ENCODE measurements at places on chromosomes 1 and 21.

DNA sequence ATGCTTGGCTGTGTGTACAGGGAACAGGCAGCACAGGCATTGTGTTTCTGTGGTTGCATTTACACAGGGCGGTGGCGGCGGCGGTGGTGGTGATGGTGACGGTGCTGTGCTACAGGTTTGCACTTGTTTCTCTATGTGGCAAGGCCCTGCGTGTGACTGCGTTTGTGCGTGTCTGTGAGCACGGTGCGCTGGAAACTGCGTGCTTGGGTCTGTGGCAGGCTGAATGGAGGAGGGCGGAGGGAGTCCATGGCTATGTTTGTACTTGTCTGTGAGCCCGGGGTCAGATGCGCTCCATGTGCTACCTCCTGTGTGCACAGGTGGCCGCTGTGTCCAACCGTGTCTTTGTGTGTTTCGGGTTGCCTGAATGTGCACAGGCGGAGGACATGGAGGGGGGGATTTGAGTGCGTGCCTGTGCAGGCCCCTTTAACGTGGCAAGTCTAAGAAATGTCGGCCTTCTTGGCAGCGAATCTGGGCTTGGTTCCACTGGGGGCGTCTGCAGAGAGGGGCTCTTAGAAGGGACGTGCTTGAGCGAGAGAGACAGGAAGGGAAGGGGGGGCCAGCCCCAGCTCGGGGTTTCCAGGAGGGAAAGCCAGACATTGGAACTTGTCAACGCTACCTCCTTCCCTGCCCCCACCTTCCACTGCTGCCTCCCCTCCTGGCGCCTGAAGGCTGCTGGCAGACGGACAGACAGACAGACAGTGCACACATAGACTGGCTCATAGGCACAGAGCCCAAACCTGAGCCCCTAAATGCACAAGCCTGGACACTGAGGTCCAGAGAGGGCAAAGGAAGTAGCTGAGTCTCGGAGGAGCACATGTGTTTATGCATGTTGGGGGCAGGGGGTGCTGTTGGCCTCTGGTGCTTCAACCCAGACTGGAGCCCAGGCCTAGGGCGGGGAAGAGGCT, 32.7 kb upstream of the WASF2 start:
- peak; percentile 61 for DNase-seq

DNA sequence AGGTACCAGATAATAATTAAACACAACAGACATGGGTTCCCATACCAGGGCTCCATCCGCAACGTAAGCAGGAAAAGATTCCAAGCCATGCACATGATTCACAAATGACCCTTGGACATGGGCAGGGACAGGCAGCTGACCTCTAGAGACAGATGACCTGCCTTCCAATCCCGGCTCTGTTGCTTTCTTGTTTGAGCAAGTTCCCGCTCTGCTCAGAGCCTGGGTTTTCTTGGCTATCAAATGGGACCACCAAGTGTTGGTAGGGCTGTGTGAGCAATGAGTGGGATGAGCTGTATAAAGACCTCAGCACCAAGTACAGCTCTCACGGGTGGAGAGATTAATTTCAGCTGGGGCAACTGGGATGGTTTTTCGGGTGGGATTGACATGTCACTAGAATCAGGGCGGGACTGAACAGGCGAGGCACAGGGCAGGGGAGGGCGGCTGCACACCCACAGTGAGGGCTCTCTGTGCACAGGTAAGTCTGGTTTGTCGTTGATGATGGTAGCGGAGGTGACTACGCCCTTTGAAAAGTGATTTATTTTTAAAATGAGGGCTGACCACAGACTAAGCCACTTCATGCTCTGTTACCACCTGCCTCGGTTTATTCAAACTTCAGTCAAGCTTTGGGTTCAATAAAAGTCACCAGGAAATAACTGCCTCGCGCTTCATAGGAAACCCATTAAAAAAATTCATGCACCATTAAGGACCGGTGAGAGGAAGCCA, 57.5 kb upstream of the IFFO2 start:
- no peak for DNase-seq

DNA sequence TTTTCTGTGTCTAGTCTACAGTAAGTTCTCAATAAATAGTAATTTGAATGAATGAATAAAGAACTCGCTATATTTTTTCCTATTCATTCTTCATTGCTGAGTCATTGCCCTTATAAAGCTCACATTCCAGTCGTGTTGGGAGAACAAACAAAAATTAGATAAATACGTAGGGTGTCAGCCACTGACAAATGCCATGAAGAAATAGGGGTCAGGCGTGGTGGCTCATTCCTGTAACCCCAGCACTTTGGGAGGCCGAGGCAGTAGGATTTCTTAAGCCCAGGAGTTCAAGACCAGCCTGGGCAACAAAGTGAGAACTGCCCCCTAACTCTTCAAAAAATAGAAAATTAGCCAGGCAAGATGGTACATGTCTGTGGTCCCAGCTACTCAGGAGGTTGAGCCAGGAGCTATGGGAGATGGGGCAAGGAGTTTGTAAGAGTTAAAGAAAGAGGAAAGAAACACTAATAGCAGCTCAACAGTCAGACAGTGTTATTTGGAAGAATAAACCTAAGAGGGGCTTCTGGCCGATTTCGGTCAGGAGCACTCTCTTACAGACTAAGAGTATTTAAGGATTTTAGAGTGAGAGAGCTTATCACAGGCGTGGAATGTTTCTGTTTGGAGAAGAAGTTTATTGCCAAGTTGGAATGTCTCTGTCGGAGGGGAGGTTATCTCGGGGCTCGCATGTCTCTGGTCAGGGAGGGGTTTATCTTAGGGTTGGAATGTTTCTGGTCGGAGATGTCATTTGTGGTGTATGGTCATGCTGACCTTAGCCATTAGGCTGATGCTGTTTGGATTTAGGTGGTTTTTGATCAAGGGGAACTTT, 1.8 kb upstream of the CHML start:
- no peak for DNase-seq

DNA sequence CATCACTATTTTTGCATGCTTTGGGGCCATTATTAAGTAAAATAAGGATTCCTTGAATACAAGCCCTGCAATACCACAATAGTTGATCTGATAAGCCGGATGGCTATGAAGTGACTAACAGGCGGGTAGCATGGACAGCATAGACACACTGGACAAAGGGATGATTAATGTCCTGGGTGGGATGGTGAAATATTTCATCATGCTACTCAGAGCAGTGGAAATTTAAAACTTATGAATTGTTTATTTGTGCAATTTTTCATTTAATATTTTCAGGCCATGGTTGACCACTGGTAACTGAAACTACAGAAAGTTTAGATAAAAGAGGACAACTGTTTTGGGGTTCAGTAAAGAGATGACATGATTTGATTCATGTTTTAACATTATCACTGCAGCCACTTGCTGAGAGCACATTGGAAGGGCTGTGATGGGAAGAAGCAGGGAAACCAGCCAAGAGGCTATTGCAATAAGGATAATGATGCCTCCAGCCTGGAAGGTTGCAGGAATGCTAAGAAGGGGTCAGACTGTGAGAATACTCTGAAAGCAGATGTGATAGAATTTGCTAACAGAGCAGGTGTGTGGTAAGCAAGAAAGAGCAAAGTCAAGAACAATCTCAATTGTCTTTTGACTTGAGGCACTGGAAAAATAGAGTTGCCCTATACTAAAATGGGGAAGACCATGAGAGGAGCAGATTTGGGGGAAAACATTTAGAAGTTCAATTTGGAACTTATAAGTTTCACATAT, 62.5 kb upstream of the TNFSF4 start:
- DNase-seq = no peak

DNA sequence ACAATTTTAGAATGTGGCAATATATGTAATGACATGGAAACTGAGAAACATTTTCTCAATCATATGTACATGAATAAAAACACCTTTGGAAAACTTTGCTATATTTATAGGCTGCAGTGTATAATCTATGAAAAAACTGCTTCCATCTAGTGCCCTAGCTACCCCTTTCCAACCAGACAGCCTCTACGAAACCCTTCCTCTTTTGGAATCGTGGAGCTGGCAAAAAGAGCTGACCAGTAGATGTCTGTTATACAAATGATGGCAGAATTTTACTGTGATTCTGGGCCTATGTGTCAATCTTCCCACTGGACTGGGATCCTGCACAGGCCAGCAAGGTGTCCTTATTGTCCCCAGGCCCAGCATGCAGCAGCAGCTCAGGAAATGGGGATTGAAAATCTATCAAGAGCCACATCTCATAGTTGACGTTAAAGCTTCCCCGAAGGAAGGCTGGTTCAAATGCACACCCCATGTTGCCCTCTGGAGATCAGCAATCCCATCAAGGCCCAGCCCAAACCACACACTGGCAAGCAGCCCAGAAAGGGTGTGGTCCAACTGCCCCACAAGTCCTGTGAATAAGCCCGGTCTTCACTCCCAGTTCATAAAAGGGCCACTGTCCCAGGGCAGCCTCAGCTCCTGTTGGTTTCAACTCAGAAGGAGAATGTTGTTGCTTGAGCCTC, 8.8 kb upstream of the FAM20B start:
- no peak for DNase-seq

DNA sequence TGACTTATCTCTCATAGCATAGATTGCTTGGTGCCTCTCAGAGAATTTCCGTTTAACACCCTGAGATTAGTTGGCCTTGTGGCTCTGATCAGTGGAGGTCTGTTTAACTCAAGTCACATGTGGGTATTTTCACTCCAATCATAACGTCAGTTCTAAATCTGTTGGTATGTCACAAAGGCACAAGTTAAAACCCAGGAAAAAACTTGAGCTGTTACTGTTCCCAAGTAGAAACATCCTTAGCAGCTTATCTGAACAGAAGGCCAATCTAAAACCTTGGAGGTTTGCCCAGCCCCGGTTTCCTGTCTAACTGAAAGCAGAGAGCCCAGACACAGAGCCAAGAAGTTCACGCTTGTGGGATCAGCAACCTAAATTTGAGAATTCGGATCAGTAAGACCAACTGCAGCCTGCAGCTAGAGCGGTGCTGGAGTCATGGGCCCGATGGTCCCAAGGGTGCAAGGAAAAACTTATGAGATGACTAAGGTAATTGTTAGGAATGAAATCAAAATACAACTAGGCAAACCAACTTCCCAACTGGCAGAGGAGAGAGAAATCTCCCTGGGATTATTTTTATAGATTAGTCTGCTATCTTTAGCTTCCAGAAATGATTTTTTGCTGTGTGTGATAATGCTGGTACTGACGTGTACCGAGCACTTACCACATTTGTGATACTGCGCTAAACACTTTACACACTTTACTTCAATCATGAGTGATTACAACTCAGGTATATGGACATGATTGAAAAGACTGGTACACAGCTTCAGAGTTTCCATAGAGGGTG, 90.2 kb upstream of the C1orf21 start:
- DNase-seq = no peak

- no peak for DNase-seq
Measured at GRCh38 chr1:111988377-111988742, 1.1 kb downstream of the KCND3 start.

DNA sequence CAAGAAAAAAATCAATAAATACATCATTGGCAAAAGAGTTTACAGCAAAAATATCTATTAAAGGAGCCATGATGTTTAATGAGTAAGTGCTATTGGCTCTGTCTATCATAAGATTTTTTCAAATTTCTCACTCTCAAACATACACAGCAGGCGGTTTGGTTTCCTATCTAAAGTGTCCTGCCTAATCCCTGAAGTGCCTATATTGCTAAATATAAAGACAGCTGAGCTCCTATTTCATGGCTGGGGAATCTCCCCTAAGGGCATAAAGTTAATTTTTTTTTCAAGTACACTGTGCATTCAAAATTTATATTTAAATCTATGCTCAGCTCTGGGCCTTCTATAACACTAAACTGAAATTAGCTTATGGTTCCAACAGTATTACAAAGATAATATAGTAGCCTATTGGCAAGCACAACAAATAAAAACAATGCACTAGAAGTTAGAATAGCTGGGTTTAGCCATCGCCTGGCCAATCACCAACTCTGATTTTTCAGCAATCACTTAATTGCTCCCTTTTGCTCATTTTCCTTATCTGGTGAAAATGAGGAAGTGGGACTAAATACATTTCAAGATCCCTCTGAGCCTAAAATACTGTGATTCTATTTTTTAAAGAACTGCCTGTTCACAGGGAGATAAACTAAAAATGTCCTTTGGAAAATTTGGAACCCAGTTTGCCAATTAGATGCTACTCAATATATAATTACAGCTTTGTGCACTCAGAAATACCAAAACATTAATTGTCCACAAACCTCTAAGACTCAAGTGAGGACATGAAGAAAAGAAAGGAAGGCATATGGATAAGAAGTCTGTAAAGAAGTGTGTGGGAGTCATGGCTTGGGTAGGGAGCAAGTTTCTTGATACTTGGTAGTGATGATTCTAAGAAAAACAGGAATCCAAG, 62.5 kb downstream of the WDR64 start:
- no peak for DNase-seq

DNA sequence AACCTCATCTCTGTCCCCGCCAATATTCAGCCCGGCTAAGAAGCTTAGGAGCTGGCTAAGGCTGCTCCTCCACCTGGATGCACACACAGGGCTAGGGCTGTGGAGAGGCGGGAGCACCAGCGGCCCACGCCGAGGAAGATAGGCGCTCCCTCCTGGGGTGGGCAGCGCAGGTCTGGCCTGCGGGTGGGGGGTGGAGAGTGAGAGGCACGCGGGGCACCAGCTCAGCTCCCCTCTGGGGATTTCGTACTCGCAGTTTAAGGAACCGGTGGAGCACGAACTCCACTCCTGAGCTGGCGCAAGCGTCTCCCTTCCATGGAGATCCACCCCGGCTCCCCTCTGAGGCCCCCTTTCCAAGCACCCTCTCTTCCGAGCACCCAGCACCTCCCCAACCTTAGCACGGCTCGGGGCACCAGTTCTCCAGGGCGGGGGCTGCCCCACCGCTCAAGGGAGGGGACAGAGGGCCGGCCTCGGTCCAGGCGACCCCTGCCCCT, 433 bp upstream of the KAZN start:
- no peak for DNase-seq

- DNase-seq = no peak
Measured at GRCh38 chr21:31838586-31839355, 34.0 kb upstream of the HUNK start.

- no peak for DNase-seq
Measured at GRCh38 chr1:9070486-9070885, 1.1 kb upstream of the SLC2A5 start.

- no peak for DNase-seq
Measured at GRCh38 chr1:224273641-224274040, 56.3 kb downstream of the NVL start.

- DNase-seq = no peak
Measured at GRCh38 chr21:42465008-42465802, 30.8 kb downstream of the RSPH1 start.

GRCh38 chr1:155646307-155646706, 36.3 kb downstream of the MSTO1 start:
- DNase-seq = no peak

DNA sequence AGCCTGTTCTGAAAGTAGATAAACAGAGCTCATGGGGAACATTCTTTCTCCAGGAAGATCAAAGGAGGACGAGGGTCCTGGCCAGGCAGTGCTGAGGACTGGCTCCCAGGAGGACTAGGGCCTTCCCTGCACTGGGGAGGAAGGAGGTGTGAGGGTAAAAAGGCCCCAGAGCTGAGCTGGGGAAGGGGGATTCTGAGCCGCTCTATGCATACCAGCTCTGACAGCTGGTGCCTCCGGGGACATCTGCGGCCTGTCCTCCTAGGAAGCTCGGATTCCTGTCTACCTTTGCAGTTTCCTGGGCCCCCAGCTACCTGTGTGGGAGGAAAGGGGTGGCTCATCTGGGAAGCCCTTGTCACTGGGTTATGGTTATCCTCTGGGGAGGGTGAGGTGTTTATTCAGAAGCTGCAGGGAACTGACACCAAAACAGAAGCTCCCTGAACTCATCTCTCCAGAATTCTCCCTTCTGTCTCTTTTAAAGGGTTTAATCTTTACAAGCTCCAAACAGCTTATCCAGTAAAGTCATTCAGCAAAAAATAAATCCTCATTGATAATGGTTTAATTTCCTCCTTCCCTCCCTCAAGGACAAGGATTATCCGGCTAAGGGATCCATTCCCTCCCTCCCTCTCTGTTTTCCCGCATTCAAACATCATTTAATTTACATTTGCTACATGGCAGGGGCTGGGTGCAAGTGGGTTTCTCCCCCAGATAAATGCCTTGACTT, 31.0 kb downstream of the NENF start:
- no peak for DNase-seq
